ENCODE measurements at places on chromosomes 4 and X.

- DNase-seq: no peak
These were observed 260.8 kb downstream of the BCOR start for GRCh38 chrX:39836802-39837420.

DNA sequence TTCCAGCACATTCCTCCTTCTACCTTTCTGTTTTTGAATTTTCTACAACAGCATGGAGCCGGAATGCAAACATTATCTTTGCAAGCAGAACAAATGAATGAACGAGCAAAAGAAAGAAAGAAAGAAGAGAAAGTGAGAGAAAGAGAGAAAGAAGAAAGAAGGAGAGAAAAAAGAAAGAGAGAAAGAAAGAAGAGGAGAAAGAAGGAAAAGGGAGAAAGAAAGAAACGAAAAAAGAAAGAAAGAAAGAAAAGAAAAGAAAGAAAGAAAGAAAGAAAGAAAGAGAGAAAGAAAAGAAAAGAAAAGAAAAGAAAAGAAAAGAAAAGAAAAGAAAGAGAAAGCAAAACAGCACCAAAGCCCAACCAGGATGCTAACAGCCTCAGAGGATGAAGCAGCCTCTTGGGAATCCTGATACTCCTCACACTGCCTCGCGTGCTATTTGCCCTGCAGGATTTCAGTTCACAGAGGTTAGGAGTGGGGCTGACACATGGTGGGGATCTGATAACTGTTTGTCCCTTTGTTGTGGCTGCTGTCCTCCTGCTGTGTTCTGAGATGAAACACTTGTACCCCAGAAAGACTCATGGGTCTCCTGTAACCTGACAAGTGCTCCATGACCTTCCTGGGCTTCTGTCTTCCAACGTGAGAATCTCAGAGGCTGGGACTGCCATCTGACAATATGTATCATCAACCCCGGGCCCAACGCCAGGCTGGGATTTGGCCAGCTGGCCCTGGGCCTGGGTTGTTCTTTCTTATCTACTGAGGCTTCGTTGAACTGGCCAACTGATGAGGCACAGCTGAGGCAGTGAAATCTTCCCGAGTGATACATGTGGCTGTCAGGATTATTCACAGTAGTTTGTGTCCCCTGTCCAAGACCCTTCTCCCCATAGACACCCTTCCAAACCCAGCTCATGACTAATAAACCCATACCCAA, 61.0 kb downstream of the SEPSECS start:
- DNase-seq: no peak

GRCh38 chrX:6891404-6891803, 256.1 kb upstream of the STS start:
- no peak for DNase-seq

DNA sequence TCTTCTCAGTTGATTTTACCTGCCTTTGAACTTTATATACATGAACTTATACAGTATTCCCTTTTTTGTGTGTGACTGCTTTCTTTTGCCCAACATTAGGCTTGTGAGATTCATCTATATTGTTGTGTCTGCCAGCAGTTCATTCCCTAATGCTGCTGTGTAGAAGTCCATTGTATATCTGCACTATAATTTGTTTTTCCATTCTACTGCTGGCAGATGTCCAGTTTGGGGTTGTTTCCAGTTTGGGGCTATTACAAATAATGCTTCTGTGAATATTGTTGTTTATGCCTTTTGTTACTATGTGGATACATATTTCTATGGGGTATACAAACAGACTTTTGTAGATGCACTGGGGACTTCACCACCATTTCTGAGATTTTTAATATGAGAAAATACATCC, 268.4 kb downstream of the DCTD start:
- DNase-seq: no peak

DNA sequence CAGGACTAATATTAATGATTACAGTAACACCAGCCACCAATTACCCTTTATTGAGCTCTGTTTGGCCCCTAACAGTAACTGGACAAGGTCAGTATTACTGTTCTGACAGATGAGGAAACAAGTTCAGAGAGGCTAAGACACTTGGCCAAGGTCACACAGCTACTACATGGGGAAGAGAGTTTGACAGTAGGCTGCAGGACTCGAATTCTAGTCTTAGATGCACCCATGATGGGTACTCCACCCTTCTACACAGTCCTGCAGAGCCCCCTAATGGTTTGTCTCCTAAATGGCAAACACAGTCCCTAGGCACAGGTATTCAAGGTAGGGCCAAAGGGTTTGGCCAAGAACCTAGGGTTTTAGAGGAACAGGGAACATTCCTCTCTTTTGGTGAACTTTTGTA, 93.9 kb downstream of the NSUN7 start:
- no peak for DNase-seq

- peak; percentile 3 for DNase-seq
These were observed 293.2 kb upstream of the PRPS2 start for GRCh38 chrX:12497832-12498591.

- DNase-seq: no peak
These were observed 338.3 kb upstream of the TEX13C start for GRCh38 chrX:124981420-124981819.

DNA sequence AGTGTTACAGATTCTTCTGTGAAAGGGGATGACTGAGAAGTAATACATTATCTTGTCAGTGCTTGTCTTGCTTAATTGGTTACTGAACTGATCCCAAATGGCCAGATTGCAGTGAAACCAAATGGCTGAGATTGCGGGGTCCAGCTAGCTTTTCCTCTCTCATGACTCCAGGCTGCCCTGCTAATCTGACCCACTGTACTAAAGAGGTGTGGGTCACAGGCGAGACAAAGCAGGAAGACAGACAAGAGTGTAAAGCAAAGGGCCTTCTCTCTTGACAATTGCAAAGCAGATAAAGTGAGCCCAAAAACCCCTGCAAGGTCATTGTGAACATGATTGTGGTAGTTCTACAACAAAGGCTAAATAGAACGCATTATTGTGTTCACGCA, 2.1 kb downstream of the TMEM150C start:
- DNase-seq: no peak

GRCh38 chr4:15551740-15552446, 82.2 kb downstream of the CC2D2A start:
- no peak for DNase-seq

- no peak for DNase-seq
These were observed 306.7 kb upstream of the GRID2 start for GRCh38 chr4:91997045-91997444.

GRCh38 chrX:18643243-18643642, 28.7 kb downstream of the RS1 start:
- DNase-seq: no peak

- DNase-seq: no peak
These were observed 64.8 kb downstream of the HPGD start for GRCh38 chr4:174457468-174457867.

- DNase-seq: no peak
These were observed 39.8 kb downstream of the HAND2 start for GRCh38 chr4:173490256-173490655.

- no peak for DNase-seq
These were observed 89.3 kb downstream of the SH2D1A start for GRCh38 chrX:124435616-124436015.

DNA sequence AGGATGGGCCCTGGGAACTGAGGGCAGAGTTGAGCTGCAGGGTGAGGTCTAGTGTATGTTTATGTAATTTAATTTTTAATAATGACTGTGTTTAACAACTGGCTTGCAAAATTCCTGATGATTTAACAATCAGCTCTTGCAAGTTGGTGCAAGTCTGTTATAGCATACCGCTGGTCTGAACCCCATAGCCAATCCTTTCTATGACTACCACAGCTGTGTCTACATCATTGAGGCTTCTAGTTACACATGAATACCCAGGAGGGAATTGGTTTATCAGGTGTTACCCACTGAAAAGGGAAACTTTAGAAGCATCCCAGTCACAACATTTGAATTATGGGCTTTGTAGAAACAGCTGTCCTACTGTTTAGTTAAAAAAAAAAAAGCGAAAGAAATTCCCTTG, 38.3 kb downstream of the SUPT20HL1 start:
- no peak for DNase-seq

DNA sequence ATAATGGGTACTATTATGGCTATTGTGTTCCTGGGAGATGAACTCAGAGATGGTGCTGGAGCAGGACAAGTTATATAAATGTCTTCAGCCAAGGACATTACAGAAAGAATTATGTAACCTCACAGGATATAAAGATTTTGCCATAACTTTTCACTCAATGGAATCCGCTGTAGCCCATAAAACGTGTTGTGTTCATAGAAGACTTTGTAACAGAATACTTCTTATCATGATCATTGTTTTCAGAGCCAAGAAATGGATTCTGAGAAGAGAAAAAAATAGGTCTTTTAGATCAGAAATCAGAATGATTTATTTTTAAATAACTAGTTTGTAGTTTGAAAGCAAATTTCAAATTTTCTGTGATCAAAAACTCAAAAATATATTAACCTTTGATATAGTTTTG, 441.0 kb upstream of the TENM3 start:
- DNase-seq: no peak

DNA sequence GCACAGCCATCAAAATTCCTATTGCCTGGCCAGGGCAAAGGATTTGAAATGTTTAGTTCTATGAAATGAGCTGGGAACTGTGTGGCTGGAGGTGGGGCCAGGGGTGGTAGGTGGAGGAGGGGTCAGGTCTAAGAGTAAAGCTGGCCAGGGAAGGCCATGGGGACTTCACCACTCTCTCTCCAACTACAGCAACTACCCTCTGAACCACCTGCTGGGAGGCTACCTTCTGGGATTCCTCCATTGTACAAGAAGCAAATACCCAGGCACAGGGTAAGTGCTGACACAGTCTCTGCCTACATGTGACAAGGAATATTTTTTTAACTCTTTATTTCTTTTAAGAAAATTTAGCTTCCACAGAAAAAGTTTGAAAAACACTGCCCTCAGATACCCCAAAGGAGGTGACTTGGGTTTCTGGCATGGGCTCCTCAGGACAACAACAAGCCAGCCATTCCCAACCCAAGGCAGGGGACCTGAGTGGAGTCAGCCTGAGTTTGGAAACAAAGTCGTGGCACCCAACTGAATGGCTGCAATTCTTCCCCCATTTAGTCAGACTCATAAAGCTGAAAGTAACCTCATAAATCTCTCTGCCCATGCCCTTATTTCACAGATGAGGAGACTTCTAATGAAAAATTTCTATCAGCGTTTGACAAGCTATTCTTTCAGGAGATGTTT, 593.8 kb upstream of the DIPK2B start:
- DNase-seq: no peak

- DNase-seq: no peak
These were observed 277.8 kb downstream of the SPOCK3 start for GRCh38 chr4:166956484-166956883.

DNA sequence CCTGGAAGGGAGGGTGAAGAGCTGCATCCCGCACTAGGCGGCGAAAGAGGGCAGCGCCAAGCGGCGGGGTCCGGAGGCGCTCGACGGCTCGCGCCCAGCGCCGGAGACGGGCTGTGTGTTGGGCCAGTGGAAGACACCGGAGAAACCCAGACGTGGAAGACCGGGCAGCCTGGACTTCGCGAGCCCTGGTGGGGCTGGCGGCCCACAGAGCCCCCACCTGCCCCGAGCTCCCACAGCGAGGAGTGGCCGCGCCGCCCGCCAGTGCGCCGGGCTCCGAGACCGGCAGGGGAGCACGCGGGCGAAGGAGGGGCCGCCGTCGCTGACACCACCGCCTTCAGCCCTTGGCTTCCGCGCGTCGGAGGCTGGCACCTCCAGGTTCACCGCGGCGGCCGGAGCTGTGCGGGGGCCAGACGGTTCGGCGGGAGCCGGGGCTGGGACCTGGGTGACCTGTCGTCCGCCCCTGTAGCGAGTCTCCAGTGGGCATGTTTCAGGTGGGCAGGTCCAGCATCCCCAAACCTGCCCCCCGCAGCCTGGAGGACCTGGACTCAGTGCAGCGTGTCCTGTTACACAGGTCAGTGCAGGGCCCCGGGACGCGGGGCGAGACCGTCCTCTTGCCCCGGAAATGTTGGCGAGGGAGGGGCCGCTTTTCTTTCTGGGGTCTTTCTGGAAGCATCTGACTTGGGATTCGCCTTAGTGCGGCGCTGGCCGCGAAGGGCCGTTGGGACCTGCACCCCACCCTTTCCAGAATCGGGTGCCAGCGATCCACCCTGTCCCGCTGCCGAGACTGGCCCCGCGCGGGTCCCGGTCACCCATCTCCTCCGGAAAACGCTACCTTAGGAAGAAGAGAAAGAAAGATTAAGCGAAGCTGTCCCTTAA, 9.6 kb upstream of the INTU start:
- DNase-seq: no peak

- no peak for DNase-seq
These were observed 43.1 kb downstream of the PNMA5 start for GRCh38 chrX:152950786-152951185.

- DNase-seq: no peak
These were observed 1.6 kb downstream of the SLITRK4 start for GRCh38 chrX:143634309-143634662.

DNA sequence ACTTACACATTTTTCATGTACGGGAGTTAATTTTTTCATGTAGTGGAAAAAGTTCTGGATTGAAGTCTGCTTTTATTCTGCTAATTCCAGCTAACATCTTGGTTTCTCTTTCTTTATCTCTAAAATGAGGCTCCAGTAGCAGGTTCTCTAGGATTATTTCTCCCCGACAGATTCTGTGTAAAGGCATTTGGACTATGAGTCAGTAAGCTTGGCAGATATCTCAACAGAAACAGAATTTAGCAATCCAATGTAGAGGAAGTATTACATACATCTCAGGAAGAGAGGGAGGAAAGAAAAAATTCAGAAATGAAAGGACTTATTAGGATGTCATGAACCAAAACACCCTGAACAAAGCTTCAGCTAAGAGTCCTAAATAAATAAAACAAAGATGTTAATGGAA, 1682.3 kb upstream of the TENM3 start:
- no peak for DNase-seq
